ENCODE measurements at places on chromosomes 4 and X. TPM values are rescaled to one million over a fixed set of nuclear protein-coding genes. Genes with fewer than 3 reads are reported as not detected.

The RPS6KA6 gene
- total RNA-seq = 1.5 TPM

The LONRF3 gene
- 3.3 TPM for total RNA-seq

The VCX gene
- not detected for total RNA-seq

The ETDA gene
- total RNA-seq = not detected

The POU3F4 gene
- total RNA-seq = not detected

The HHIP gene
- total RNA-seq = 0.48 TPM

The TAB3 gene
- 20.8 TPM for total RNA-seq

The UGT8 gene
- total RNA-seq = 0.74 TPM

The MID1 gene
- total RNA-seq = 0.60 TPM

The CD40LG gene
- 26.5 TPM for total RNA-seq

The FGF2 gene
- total RNA-seq = 2.7 TPM

The RTL3 gene
- total RNA-seq = not detected

The RHOXF2B gene
- total RNA-seq = not detected

The GPR143 gene
- not detected for total RNA-seq

The CCKAR gene
- not detected for total RNA-seq

The RAP2C gene
- 52.0 TPM for total RNA-seq

The NKX6-1 gene
- total RNA-seq = not detected

The DACH2 gene
- total RNA-seq = not detected

The COL25A1 gene
- 0.14 TPM for total RNA-seq

The H2AZ1 gene
- 417 TPM for total RNA-seq

The FAM149A gene
- 0.51 TPM for total RNA-seq

The SLC6A8 gene
- total RNA-seq = 2.2 TPM

The PABPC1L2A gene
- not detected for total RNA-seq

The TTC29 gene
- not detected for total RNA-seq

The LRCH2 gene
- total RNA-seq = not detected

Data from activated T-cell treated with anti-CD3 and anti-CD28 coated beads, Interleukin-2, amount 50 U/mL, for 72 hours (primary cell).